ENCODE measurements at places on chromosomes 13 and 19. TPM values are rescaled to one million over a fixed set of nuclear protein-coding genes. Genes with fewer than 3 reads are reported as not detected.

- DNase-seq = no peak
These were observed 2.2 kb upstream of the TNFRSF19 start for GRCh38 chr13:23567906-23568460.

DEDD2 gene
- polyA plus RNA-seq = 36.7 TPM

CBARP gene
- polyA plus RNA-seq = 4.5 TPM

DNA sequence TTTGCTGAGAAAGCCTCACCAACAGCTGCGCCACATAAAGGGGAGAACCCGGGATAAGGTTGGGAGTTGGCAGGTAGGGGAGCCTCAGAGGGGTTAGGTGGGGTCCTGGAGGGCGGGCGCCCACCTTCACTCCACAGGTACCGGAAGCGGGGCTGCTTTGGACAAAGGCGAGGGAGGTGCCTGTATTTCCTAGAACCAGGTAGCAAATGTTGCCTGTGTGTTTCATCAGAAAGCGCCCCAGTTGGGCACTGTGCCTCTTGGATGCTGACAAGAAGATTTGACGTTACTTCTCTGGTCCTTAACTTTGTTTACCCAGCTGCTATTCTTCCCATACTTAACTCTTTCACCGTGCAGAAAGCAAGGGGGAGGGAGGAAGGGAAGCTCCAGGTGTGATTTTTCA is 278.9 kb downstream of the ZNF536 start:
- DNase-seq = no peak

GRCh38 chr13:53520132-53520531 is 491.5 kb downstream of the OLFM4 start:
- no peak for DNase-seq

DHDH gene
- polyA plus RNA-seq = 6.0 TPM

DNA sequence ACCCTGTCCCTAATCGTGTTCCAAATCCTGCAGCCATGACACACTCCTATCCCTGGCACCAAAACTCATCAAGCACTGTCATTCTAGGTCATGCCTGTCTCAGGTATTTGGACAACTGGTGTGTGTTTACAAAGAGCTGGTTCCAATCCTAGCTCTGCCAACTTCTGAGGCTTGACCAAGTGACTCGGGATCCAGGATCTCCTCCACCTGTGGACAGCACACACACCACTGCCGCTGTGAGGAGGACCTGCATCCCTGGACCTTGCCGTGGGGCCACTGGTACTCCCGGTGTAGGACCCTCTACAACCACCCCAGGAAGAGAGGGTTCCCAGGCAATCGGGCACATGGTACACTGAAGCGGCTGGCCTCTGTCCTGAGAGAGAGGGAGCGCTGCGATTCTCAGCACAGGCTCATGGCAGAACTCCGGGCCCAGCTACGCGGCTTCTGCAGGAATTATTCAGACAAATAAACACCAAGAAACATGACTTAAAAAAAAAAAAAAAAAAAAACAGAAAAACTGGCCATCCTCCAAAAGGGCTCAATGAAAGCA is 20.4 kb downstream of the MLLT1 start:
- no peak for DNase-seq

DNA sequence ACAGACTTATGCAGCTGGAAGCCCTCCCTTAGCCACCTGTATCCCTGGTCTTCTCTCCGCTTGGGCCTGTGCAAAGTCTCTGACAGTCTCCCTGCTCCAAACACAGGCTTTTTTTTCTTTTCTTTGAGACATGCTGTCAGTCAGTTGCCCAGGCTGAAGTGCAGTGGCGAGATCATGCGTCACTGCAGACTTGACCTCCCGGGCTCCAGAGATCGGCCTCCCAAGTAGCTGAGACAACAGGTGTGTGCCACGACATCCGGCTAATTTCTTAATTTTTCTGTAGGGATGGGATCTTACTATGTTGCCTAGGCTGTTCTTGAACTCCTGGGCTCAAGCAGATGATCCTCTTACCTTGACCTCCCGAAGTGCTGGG is 1.6 kb downstream of the MZF1 start:
- no peak for DNase-seq

MED26 gene
- polyA plus RNA-seq = 9.5 TPM

- no peak for DNase-seq
These were observed 111.3 kb downstream of the KATNAL1 start for GRCh38 chr13:30196025-30196424.

DNA sequence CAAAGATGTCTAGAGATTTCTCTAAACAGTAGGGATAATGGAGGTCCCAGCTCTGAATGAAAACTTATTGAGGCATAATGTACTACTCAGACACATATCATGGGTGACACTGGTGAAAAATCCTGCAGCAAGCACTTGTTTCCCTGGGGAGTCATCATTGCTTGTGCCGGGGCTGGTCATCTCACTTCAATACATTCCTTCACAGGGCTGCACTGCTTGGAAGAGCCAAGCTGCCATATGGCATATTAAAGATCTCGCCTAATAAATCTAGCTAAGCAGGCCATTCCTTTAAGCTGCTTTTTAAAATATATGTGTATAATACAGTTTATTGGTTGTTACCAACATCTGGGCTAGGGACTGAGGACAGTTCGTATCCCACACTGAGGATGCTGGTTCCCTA is 332.2 kb upstream of the GPC6 start:
- no peak for DNase-seq

GRCh38 chr13:66640231-66640630 is 589.9 kb downstream of the PCDH9 start:
- no peak for DNase-seq

INSR gene
- polyA plus RNA-seq = 35.3 TPM

Data from left renal cortex interstitium (tissue), 4 donors.